ENCODE measurements at places on chromosomes 5 and 9. TPM values are rescaled to one million over a fixed set of nuclear protein-coding genes. Genes with fewer than 3 reads are reported as not detected.

PCDHB8 gene
- total RNA-seq: not detected

CDH18 gene
- total RNA-seq: not detected

REXO4 gene
- 22.5 TPM for total RNA-seq

IL3 gene
- total RNA-seq: not detected

RLN1 gene
- 0.78 TPM for total RNA-seq

SSBP2 gene
- 21.7 TPM for total RNA-seq

ZNF454 gene
- not detected for total RNA-seq

HRH2 gene
- 1.4 TPM for total RNA-seq

DNA sequence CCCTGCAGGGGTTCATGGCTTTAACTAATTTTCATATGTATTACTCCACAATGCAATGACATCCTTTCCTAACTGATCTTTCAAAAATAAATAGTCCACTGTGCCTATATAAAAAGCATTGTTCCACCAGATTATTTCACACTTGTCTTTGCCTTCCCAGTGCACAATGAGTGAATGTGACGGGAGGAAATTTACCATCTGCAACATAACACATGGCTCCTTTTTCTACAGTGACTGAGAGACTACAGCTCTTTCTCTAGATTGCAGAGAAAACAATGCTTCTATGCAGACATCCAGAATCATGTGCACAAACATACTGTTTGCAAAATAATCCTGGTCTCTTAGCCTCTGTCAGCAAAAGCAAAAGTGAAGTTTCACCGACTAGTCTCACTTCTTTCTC is 483.7 kb upstream of the PIK3R1 start:
- no peak for DNase-seq

DNA sequence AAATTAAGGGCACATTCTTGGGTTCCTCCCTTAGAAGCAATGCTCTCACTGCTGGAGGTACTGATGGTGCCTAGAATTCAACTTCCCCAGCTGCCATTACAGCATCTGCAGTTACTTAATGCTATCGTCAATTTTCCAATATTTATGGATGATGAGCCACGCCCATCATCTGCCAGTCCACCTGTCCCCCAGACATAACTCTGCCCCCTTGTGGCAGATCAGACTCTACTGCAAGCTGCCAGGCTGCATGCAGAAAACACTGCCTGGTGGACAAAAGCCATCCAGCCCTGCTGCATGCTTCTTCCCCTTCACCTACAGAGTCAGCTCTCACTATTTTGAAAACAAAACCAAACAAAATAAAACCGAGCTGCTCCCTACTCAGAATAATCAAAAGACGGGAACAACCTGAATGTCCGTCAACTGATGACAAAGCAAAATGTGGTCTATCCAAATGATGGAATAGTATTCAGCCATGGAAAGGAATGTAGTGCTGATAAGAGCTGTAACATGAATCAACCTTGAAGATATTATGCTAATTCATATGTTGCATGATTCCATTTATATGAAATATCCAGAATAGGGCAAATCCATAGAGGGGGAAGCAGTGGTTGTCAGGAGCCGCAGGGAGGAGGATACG is 66.4 kb downstream of the RETREG1 start:
- peak; percentile 39 for DNase-seq

- DNase-seq: no peak
Measured at GRCh38 chr5:167295681-167296005, 995.8 kb upstream of the WWC1 start.

DNA sequence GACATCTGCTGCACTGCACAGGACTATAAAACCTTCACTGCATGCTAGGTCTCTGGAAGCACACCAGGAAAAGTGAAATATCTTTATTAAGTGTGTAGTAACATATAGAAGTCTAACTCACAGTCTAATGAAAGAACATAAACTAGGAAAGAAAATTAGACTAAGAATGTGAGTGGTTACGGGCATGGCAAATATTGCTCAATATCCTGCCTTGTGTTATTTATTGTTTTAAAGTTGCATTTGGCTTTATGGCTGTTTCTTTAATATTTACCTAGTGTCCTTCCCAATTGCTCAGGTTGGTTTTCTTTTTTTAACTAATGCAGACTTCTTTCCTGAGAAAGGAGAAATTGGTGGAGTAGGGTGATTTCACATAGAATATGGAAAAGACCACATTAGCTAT is 342.4 kb downstream of the KIAA0825 start:
- no peak for DNase-seq

DNA sequence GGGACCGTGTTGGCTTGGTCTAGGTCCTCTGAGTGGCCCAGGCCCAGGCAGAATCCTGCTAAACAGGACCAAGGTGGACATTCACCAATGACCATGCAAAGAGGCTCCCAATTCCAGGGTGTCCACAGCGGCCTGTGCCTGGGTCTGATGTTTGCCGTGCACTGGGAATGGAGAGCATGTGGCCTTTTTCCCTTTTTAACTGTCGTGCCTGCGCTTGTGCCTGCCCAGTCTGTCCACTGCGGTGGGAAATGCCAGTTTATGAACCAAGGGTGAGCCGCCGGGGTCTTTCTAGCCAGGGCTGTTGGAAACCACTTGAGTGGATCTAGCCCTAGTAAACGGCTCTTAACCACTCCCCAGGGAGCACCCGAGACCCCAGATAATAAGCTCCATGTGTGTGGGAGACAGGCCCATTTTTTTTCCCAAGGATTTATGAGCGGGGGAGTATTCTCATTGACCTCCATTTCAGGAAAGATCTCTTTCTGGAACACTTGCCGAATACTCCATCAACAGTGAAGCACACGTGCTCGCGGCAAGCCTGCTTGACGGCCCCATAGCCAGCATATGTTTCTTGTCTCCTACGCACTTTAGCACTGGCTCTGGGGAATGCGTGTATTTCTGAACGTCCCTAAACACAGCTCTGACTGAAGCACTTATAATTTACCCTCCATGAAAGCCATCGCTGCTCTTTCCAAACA is 93.2 kb upstream of the PHYKPL start:
- no peak for DNase-seq

DNA sequence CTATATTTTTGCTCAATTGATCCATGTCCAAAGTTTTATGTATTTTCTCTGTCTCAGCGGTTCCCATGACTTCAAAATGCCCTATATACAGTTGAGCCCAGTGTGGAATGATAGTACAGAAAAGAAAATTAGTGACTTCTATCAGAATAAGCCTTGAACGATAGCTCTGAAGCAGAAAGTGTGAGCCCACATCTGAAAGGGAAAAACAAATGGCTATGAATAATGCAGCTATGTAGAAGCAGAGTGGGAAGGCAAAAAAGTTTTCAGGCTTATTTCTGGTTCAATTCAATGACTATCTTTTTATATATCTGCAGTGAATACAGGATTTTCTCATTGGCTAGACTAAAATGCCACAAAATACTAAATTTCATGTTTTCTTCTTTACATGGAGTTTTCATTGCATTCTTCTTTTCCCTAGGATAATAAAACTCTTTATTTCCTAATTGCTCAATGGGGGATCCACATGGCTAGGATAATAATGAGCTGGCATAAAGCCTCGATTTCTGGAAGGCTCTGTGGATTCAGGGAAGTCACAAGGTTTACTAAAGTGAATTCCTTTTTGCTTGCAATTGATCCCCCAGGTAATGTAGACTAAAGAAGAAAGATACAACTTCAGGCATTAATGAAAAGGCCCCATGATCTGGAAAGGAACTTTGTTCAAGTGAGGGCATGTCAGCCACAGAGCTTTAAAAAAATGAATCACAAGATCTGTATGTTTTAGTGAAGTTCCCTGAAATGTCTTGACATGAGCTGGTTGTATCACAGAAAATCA is 377.0 kb upstream of the RIOK2 start:
- no peak for DNase-seq

DNA sequence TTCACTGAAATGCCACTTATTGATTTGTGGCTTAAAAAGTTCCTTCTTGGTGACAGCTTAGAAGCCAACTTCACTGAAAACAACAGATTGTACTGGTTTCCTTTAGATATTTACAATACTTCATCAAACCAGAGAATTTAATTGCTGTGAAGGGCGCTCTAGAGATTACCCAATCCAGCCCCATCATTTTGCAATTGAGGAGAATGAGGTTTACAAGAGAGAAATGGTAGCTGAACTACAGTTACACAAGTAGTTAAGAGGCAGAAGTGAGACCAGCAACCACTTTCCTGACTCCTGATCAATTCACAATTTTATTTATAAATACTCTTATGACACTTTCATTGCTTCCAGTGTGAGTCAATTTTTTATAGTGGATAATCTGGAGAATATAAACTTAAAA is 103.5 kb upstream of the APC start:
- no peak for DNase-seq

DNA sequence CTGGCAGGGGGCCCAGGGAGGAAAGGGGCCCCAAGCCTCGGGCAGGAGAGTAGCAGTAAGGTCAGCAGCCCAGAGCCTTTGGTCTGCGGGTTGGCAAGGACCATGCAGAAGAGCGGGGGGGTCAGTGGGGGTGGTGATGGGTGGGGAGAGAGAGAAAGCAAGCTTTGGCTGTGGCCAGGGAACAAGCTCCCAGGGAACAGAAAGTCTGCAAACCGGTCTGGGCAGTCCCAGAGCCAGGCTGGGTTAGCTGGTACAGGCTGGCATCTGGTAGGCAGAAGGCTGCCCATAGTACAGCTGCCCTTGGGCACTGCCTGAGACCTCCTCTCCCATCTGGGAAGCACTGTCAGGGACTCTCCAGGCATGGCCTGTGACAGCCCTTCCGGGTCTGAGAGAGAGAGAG is 10.5 kb upstream of the EPB41L4B start:
- no peak for DNase-seq

GRCh38 chr5:76125888-76126287 is 42.7 kb downstream of the SV2C start:
- no peak for DNase-seq

DNA sequence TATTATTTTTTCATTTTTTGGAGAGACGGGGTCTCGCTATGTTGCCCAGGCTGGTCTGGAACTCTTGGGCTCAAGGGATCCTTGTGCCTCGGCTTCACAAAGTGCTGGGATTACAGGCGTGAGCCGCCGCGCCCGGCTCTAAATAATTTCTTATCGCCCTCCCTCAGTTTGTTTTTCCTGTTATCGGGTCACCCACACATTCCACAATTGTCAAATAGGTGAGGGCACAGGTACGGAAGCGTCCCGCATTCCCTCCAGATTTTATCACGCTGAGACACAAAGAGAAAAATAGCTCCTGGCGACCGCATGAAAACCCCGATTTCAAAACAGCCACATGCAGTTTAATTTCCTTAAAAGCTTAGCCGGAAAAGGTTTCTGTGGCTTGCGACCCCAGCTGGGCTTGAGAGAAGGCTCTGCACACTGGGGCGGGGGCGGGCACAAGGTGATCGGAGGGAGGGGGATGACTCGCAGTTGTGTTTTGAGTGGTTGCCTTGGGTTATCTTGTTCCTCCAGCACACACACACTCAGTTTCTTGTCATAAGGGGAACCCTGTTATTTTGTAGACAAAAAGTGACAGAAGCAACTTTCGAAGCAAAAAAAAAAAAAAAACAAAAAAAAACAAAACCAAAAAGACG is 717 bp upstream of the IQGAP2 start:
- peak; percentile 97 for DNase-seq

DNA sequence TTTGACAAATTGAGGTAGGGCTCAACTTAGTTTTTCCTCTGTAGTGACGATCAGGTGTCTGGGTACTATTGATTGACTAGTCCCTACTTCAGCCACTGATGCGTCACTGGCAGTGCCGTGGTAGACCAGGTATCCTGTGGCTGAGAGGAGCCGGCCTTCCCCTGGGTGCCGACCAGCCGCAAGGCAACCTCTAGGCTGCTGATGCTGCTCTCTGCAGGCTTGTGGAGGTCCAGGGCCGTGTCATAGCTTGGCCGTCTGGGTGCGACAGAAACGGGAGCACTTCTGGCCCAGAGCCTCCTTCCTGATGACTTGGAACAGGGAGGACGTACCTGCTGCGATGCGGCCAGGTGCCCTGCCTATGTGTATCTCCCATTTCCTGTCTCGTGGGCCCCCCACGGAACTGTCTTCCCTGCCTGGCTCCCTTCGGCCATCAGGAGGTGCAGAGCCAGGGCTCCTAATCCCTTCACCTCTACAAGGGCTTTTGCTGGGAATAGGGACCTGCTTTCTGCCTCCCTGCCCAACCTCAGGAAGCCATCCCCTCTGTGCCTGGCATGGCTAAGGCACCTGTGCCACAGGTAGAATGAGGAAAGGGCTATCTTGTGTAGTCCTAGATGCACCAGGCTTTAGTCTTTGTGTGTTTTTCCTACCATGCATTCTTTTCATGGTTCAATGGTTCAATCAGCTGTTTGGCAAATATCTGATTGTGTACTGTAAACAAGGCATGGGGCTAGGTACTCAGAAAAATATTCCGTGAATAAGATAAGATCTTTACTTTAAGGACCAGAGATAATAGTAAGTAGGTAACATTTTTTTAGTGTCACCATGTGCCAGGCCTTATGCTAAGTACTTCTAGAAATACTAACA is 44.6 kb downstream of the MVB12B start:
- DNase-seq: no peak

GRCh38 chr5:138948471-138949222 is 73.5 kb upstream of the LRRTM2 start:
- DNase-seq: no peak

DNA sequence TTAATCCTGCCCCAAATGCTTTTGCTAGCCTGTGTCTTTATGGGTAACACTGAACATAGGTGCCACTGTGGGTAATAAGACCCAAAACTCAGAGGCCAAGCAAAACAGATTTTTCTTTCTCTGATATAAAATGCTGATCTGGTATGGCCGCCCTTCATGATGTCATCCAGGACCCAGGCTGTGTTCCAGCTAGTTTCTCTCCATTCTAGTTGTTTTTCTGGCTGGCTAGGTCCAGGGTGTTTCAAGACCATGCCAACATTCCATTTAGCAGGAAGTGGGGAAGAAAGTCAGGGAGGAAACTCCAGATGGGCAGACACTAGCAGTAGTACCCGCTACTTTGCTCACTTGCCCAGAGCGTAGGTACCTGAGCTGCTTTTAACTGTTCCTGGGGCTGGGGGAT is 183.9 kb upstream of the OTULINL start:
- no peak for DNase-seq

DNA sequence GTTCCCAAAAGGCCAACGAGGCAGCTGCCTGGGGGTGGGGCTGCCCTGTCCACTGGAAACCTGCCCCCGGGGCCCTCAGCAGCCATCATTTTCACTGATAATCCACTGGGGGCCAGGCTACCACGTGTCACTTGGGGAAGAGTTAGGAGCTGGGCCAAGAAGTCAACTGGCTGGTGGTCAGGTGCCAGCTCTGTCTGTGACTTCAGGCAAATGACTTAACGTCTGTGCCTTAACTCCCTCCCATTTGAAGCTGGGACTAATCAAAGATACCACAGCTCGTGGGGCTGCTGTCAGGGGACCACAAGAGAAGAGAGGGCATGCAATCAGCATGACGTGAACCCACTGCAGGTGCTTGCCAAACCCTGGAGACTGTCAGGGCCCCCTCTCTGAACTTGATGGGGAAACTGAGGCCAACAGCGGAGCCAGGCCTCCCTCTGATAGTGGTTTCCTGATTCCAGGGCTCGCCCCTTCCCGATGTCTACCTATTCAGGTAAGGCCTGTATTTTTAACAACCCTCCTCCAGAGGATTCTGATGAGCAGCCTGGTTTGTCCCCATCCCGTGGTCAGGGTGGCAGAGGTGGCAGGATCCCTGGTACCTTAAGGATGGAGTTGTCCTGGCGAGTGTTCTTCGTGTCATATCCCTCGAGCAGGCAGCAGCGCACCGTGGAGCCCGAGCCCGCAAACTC is 12.3 kb upstream of the DPM2 start:
- DNase-seq: no peak

GRCh38 chr9:130897105-130897751 is 616 bp upstream of the QRFP start:
- no peak for DNase-seq
